ENCODE measurements at places on chromosomes 1 and 21. TPM values are rescaled to one million over a fixed set of nuclear protein-coding genes. Genes with fewer than 3 reads are reported as not detected.

DNA sequence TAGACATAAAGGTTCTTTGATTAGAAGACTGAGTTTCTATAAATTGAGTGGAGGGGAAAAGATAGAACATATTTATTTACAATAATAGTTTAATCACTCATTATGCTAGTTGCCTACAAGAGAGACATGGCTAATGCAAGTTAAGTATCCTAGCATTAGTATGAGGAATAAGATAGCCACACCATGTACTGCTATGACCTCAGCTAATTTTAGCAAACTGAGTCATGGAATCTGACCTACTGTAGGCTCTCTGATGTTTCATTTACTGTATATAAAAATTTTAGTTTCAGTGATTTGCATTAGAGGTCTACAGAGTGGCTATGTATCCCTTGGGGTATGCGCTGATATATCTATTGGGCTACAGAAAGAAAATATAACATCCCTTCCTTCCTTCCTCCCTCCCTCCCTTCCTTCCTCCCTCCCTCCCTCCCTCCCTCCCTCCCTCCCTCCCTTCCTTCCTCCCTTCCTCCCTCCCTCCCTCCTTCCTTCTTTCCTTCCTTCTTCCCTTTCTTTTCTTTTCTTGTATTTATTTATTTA, 5.8 kb downstream of the AGL start:
- DNase-seq: no peak

DNA sequence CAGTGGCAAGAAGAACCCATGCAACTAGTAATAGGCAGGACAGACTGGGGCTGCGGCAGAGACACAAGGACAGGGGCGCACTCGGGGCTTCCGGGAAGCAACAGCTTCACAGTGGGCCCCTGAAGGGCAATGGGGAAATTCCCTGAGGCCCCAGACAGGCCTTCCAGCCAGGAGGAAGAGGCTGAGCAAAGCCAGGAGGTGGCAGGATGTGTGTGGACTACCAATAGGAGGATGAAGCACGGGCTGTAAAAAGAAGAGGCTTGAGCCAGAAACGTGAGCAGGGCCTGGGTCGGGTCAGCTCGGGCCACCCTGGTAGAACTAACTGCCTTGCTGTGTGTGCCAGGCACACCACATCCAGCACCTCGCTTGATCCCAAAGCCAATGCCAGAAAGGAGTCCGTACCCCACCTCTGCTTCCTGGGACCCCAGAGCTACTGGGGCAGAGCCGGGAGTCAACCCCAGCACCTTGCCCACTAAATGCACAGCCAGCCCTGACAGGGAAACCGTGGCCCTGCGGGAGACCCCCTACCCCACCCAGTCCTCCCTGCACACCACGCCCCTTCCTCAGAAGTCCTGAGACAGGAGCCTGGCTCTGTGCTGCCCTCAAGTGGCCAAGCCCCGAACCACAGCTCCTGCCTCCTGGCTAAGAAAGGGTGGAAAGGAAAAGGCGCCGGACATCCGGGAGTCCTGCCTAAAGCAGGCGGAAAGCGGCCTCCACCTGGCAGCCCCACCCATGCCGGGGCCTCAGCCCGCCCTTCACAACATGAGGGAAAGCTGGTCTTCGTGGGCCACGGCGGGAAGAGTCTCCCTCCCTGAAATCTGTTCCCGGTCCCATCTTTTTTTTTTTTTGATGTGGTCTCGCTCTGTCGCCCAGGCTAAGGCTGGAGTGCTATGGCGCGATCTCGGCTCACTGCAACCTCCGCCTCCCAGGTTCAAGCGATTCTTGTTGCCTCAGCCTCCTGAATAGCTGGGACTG, 33.7 kb downstream of the TTC39A start:
- peak; percentile 84 for DNase-seq

NTNG1 gene
- polyA plus RNA-seq: 28.0 TPM

LORICRIN gene
- polyA plus RNA-seq: not detected

DNA sequence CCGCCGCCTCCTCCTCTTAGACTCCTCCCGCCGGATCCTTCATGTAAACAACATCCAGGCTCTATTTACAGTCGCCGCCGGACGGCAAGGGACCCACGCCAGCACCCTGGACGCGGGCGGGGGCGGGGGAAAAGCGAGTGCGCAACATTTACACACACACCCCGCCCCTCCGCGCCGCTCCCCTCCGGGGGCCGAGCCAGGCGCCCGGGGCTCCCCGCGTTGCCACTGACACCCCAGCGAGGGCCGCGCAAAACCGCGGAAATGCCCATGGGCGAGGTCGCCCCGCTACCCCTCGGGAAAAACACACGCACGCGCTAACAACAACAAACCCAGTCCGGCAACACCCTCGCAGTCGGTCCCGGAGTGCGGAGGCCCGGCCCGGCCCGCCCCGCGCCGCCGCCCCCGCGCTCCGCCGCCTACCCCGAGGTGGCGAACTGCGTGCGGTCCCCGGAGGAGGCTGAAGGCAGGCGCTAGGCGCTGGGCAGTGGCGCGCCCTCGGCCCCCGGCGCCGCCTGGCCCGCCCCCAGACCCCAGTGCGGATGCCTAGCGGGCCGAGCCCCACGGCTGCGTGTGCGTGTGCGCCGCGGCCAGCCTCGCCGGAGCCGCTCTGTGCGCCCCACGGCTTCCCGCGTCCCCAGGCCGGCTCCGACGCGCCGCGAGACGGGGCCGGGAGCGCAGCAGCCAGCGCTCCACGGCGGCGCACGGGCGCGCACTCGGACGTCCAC, 81.1 kb upstream of the AK4 start:
- DNase-seq: peak; percentile 93

VAV3 gene
- 9.2 TPM for polyA plus RNA-seq

DNA sequence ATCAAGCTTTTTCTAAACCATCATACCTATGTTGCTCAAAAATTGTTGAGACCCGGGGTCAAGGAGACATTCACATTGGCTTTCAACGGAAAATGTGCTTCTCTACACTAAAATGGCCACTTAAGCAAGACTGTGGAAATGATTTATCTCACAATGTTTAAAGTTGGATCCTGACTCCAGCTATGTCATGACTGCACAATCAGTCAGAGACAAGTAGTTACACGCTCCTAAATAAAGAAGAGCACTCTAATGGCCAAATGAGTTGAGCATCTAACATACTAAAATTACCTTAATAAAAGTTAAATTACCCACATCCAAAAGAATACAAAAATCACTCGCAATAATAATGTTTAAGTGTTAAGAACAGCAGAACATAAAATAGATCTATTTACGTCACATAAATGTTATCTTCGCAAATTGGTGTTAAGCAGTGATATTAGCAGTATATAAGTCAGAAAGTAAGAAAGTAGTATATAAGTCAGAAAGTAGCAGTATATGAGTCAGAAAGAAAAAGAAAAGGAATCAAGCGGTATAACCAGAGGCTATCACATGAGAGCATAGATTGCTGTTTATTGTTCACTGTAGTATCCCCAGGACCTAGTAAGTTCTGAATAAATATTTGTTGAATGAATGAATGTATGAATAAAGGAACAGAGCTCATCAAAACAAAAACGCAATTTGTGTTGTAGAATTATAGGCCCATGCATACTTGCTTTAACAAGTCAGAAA, 28.4 kb downstream of the ZNF281 start:
- DNase-seq: no peak

DNA sequence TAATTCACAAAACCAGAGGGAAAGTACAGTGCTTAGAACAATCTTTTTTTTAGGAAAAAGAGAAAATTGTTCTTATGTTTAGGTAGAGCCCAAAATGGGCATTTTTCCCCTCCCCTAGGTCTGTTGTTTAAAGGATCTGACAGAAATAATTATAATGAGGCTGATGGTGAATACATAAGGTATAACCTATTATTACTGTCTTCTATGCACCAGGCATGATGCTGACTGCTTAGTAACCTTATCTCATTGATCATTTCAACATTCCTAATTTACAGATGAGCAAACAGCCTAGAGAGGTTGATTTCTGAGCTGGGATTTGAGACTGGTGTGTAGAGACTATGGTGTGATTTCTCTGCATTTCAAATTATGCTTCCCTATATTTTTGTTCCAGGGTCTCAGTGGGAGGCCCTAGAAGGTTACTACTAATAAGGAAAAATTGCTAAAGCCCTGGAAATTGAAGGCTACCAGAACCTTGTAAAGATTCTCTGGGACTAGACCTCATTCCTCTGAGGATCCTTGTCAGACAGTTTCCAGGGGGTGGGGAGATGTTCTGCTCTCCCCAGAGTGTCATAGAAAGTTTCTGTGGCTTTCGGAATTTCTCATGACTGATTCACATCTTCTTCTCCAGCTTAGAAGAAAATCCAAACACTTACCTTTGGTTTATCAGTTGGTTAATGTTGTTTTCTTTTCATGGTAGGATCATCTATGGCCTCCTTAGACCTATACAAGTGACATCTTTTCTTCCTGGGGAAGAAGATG, 44.9 kb downstream of the ROR1 start:
- DNase-seq: no peak

OR2L13 gene
- polyA plus RNA-seq: not detected

DNA sequence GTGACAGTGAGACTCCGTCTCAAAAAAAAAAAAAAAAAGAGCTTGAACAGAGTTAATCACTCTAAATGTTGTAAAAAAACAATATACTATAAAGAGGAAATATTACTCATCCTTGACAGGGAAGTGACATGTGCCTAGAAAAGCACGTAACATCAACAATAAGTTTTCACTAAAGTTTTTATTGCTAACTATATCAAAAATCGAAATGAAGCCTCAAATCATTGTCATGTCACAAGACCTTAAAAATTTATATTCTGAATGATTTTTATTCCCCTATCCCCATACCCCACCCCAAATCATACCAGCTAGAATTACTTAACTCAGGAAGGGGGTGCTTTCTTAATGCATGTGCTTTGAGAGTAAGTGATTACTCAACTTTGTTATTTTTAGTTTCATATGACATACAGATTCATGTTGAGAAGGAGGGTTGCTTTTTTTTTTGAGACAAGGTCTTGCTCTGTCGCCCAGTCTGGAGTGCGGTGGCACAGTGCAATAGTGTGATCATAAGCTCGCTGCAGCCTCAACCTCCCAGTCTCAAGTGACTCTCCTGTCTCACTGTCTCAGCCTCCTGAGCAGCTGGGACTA, 53.6 kb upstream of the MUTYH start:
- no peak for DNase-seq

DNA sequence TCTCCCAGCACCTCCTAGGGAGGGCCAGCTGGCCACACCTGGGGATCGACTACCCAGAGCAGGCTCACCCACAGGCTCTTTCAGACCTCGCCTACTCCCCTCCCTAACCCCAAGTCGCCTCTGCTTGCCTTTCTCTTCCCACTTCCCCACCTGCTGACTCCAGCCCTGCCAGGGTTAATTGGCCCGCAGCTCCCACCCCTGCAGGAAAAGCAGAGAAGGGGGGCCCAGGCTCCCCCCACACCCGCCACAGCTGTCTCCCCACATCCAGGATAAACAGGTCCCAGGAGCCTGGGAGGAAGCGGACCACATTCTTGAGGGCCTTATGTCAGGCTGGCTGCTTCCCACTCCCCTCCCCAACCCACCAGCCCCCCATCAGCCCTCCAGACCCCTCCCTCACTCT, 45.0 kb downstream of the TAS1R2 start:
- DNase-seq: no peak

DNA sequence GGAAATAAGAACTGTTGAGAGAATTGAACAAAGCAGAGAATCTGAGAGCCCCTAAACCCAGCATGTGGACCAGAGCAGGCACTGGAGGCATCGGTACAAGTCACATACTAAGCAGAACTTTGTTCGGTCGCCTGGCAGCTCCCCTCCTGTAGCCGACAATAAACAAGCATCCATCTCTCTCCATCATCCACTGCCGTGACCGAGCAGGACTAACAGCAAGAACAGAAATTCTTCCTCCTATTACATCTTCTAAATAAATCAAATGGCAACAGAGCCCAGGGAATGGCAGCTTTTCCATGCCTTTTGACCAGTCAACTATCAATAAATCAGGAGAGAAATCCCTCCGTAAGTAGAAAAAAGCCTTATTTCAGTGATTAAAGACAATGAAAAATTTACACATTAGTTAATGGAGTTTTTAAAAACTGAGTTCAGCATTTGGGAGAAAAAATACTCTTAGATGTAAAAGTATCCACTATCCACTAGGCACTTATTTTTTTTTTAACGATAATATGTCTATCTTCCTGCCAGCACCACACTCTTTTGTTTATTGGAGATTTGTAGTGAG, 36.5 kb downstream of the PTPN14 start:
- no peak for DNase-seq

DNA sequence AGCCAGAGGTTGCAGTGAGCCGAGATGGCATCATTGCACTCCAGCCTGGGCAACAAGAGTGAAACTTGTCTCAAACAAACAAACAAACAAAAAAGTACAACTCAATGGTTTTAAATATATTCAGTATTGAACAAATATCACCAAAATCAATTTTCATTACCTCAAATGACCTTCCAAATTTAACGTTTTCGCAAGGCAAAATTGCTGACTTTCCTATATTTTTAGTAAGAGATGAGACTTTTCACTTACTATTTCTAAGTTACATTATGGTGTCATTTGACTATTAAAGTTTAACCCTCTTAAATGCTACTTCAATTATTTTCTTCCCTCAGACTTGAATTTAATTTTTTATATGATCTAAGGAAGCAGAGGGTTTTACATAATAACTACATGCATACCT, 23.0 kb upstream of the ABCB10 start:
- no peak for DNase-seq

DUSP12 gene
- 41.2 TPM for polyA plus RNA-seq

KRTAP6-3 gene
- not detected for polyA plus RNA-seq

SH2D2A gene
- polyA plus RNA-seq: 0.73 TPM

COL9A2 gene
- 19.5 TPM for polyA plus RNA-seq

DNA sequence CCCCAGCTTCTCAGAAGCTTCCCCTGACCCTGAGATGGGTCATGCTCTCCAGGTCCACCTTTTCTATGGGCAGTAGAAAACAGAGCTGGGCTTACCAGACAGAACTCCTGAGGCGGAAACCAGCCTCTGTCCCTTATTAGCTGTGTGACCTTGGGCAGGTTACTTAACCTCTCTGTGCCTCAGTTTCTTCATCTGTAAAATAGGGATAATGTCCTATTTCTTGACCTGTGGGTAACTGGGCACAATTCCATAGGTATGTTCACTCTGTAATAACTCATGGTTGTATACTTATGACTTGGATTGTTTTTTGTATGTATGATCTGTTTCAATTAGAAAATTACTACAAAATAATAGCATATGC, 57.1 kb upstream of the EDN2 start:
- no peak for DNase-seq

DNA sequence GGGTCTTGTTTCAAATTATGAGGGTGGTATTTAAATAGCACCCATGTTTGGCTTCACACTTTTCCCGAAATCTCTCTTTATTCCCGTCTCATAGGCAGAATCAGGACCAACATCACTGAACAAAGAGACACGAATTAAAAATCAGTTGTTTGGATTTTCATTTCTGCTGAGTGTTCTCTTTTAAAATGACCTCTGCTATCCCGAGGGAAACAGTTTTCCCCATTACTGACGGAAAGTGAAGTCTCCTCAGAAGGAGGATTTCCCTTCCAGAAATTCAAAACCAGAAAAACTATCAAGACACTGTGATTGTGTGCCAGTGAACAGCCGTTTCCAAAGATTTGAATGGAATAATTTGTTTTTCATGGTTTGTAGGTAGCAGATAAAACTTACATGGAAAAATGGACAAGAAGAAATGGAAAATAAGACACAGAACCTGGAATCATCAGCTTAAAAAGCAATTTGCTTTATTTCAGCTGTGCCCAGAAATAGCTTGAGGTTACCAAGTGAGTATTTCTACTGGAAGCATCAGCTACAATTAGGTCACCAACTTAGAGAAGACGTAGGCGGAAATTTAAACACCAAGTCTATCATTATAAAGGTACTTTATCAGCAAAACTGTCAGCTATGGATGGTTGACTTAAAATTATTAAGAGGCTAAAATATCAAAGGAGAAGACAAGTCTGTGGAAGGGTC, 68.5 kb downstream of the RUNX1 start:
- DNase-seq: no peak
